ENCODE measurements at places on chromosomes 12 and 14.

- no peak for DNase-seq
Measured at GRCh38 chr14:80152166-80152565, 59.1 kb downstream of the DIO2 start.

- DNase-seq = no peak
Measured at GRCh38 chr14:66099451-66099850, 386.7 kb upstream of the CCDC196 start.

GRCh38 chr12:19128485-19128884 is 1.0 kb upstream of the PLEKHA5 start:
- no peak for DNase-seq

DNA sequence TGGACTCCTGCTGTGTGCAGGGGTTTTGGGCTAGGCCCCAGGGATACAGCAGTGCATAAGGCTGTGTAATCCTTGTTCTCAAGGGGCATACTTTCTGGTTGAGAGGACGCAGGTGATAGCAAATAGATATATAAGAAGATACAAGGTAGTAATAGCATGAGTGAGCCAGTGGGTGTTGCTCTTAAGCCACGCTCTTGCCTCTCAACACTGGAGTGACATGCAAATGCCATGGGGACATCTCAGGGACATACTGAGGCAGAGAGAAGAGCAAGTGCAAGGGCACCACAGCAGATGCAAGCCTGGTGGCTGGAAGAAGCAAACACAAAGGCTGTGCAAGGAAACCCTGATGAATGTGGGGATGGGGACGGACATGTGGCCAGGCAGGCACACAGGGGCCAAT is 223.3 kb downstream of the CHST11 start:
- DNase-seq = no peak

- peak; percentile 26 for DNase-seq
Measured at GRCh38 chr12:64968989-64969819, 144.8 kb downstream of the TBC1D30 start.

Measured in BJ (cell line).